ENCODE measurements at places on chromosomes 7 and 10.

DNA sequence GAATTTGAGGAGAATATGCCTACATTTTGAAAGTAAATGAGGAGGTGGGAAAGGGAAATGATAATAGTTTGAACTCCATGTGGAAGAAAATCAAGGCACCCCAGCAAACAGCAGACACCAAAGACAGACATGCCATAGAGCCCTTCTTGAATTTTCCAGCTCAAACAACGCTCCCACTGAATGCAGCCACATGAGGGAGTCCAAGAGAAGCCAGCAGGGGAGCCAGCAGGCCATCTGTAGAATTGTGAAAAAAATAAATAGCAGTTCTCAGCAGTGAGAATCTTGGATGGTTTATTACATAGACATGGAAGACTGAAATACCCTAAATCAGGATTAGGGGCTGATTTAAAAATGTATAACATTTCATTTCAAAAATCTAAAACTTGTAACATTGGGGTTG is 1567.3 kb upstream of the LRRTM3 start:
- no peaks in the 10 kb centered on the region for H3K4me1 ChIP-seq
- H3K36me3 ChIP-seq = no peaks in the 10 kb centered on the region
- no peak overlapping the region for H3K4me3 ChIP-seq
- no peaks in the 10 kb centered on the region for H3K27me3 ChIP-seq
- no peak for DNase-seq

DNA sequence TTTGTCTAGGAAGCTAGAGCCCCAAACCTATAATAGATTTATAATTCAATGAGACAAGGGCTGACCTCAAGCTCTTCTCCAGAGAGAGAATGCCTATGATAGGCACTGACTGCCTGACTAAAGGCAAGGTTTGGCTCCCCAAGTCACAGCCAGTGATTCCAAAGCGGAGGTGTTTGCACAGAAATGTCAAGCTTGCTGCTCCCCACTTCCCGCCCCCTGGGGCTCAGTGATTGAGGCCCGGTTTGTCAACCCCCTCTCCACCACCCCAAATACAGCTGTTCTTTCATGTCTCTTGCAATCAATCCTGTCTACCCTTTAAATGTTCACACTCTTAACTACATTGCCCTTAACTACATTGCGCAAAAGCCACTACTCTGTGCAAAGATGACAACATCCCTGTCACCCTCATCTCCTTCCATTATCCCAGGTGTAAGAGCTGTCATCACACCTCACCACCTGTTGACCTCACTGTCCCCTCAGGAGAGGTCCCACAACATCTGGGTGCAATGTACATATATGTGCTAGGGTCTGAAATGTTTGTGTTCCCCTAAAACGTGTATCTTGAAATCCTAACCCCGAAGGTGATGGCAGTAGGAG is 58.0 kb downstream of the NUDCD3 start:
- no peak overlapping the region for H3K4me3 ChIP-seq
- peaks cover 20% of the 10 kb centered on the region for H3K36me3 ChIP-seq
- no peak overlapping the region for H3K27ac ChIP-seq
- no peak for DNase-seq
- H3K4me1 ChIP-seq = peaks cover 32% of the 10 kb centered on the region
- no peaks in the 10 kb centered on the region for H3K27me3 ChIP-seq

DNA sequence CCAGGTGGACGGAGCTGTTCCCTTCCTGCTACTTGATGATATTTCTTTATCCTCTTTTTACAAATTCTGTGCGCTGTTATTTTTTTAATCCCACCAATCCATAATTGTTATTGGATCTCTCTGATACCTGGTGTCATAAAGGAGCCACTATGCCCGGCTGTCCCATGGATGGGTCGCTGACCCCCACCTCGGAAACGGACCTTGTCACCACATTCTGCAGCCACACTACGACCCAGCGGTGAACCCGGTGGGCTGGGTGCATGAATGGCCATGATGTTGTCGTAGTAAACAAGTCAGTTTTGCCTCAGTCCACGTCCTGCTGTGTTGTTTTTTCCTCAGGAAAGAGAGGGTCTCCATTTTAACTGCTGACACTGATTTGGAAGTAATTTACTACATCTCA is 112.2 kb downstream of the PKD1L1 start:
- no peak overlapping the region for H3K4me3 ChIP-seq
- DNase-seq = no peak
- no peak overlapping the region for H3K27ac ChIP-seq
- H3K36me3 ChIP-seq = no peaks in the 10 kb centered on the region

GRCh38 chr7:158431941-158432347 is 155.7 kb downstream of the PTPRN2 start:
- H3K27ac ChIP-seq = no peak overlapping the region
- H3K36me3 ChIP-seq = no peaks in the 10 kb centered on the region
- peaks cover 3% of the 10 kb centered on the region for H3K4me1 ChIP-seq
- H3K27me3 ChIP-seq = peaks cover 1% of the 10 kb centered on the region
- H3K4me3 ChIP-seq = no peak overlapping the region

DNA sequence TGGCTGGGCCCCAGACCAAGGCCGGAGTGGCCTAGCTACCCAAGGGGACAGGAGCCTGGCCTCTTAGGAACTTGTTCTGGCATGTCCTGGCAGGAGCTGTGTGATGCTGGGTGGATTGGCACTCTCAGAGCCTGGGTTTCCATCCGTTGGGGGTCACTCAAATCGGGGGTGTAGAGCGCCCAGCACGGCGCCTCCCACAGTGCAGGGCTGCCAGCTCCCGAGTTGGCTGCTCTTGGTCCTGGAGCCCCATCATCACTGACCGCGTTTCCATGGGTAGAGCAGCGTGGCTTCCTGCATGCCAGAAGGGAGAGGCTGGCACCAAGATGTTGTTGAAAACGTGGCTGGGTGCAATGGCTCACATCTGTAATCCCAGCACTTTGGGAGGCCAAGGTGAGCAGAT is 70.3 kb downstream of the UNCX start:
- H3K27me3 ChIP-seq = no peaks in the 10 kb centered on the region
- no peaks in the 10 kb centered on the region for H3K36me3 ChIP-seq
- no peaks in the 10 kb centered on the region for H3K4me1 ChIP-seq
- H3K27ac ChIP-seq = no peak overlapping the region

DNA sequence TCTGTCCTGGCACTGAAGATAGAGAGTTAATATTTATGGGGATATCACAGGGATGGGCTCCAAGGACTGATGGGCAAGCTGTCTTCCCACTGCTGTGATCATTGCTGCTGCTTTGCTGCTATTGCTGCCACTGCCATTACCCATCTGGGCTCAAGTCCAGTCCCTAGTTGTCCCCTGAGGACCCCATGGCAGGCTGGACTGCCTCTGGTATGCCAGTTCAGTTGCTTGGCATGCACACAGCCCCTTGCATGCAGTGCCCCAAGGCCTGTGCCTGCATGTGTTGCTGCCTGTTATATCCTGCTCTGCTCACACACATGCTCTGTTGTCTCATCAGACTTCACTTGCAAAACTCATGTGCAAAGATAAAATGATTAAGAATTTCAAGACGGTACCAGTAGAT is 109.5 kb downstream of the ADRA2A start:
- H3K27ac ChIP-seq = no peak overlapping the region
- H3K27me3 ChIP-seq = peaks cover 16% of the 10 kb centered on the region
- no peaks in the 10 kb centered on the region for H3K36me3 ChIP-seq
- H3K4me1 ChIP-seq = no peaks in the 10 kb centered on the region
